ENCODE measurements at places on chromosomes 2 and 18. TPM values are rescaled to one million over a fixed set of nuclear protein-coding genes. Genes with fewer than 3 reads are reported as not detected.

The SLC23A3 gene
- total RNA-seq = 3.2 TPM

The GPR75 gene
- total RNA-seq = 3.3 TPM

The GKN1 gene
- total RNA-seq = not detected

GRCh38 chr2:24771764-24772586 lies 21.2 kb downstream of the PTRHD1 start:
- DNase-seq = no peak
- H3K36me3 ChIP-seq = peaks cover 11% of the 10 kb centered on the region
- no peak overlapping the region for H3K4me3 ChIP-seq
- peaks cover 5% of the 10 kb centered on the region for H3K27me3 ChIP-seq

GRCh38 chr2:118133916-118134315 lies 45.6 kb downstream of the INSIG2 start:
- no peak for DNase-seq
- no peak overlapping the region for H3K27ac ChIP-seq
- H3K4me1 ChIP-seq = peaks cover 8% of the 10 kb centered on the region
- H3K4me3 ChIP-seq = no peak overlapping the region
